ENCODE measurements at places on chromosomes 1 and 21. TPM values are rescaled to one million over a fixed set of nuclear protein-coding genes. Genes with fewer than 3 reads are reported as not detected.

The HORMAD1 gene
- not detected for total RNA-seq

The CAPN8 gene
- not detected for total RNA-seq

The MARCKSL1 gene
- total RNA-seq, result 528 TPM

The CD34 gene
- total RNA-seq, result 7.2 TPM

The GNG12 gene
- total RNA-seq, result 9.3 TPM

The TAS1R3 gene
- total RNA-seq, result 0.20 TPM

The RGS1 gene
- total RNA-seq, result not detected

The PMVK gene
- total RNA-seq, result 16.4 TPM

The KCNA3 gene
- 0.26 TPM for total RNA-seq

The ALG6 gene
- total RNA-seq, result 17.5 TPM

The HLX gene
- 4.4 TPM for total RNA-seq

The PRR9 gene
- not detected for total RNA-seq

The VTCN1 gene
- total RNA-seq, result not detected

The SLC9C2 gene
- not detected for total RNA-seq

The RIIAD1 gene
- not detected for total RNA-seq

The GJA9 gene
- not detected for total RNA-seq

The PATJ gene
- 60.0 TPM for total RNA-seq

The KPNA6 gene
- 95.4 TPM for total RNA-seq

The CD247 gene
- total RNA-seq, result 0.46 TPM

The TSSK3 gene
- 2.5 TPM for total RNA-seq

The TMEM125 gene
- 19.7 TPM for total RNA-seq

The KCTD3 gene
- total RNA-seq, result 42.2 TPM

The FCAMR gene
- not detected for total RNA-seq

The MTF1 gene
- total RNA-seq, result 21.0 TPM

The NDC1 gene
- 32.4 TPM for total RNA-seq

The COL16A1 gene
- total RNA-seq, result 6.9 TPM

The VCAM1 gene
- total RNA-seq, result 1.7 TPM

The SZT2 gene
- total RNA-seq, result 44.6 TPM

The UTP25 gene
- 5.9 TPM for total RNA-seq

The RBM11 gene
- total RNA-seq, result 26.6 TPM
